Cardiac muscle cell (in vitro differentiated cells and primary cell): ENCODE measurements at places on chromosomes 3 and 15.

- DNase-seq = peak; percentile 92
Observed at GRCh38 chr3:138114988-138115971, at the start of gene DZIP1L. Gene DZIP1L (minus strand): TSS chr3:138115608. CDS start chr3:138103971, 11,637 bp downstream.

DNA sequence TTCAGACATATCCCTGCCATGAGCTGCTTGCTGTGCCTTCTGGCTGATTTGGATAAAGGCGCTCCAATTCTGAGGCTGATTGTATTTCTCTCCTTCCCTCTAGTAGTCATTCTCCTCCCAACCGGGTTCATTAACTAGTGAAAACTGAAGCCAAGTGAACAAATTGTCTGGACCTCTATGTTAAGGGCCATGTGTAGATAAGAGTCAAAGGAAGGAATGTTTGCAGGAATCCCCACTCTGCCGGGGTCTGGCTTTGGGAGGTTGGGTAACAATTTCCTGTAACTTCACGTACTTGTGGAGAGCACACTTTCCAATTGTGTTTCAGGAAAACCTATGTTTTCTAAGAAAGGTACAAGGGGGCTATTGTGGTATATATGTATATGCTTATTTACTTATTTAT is 38.2 kb upstream of the SUCLG2 start:
- peak; percentile 63 for DNase-seq

DNA sequence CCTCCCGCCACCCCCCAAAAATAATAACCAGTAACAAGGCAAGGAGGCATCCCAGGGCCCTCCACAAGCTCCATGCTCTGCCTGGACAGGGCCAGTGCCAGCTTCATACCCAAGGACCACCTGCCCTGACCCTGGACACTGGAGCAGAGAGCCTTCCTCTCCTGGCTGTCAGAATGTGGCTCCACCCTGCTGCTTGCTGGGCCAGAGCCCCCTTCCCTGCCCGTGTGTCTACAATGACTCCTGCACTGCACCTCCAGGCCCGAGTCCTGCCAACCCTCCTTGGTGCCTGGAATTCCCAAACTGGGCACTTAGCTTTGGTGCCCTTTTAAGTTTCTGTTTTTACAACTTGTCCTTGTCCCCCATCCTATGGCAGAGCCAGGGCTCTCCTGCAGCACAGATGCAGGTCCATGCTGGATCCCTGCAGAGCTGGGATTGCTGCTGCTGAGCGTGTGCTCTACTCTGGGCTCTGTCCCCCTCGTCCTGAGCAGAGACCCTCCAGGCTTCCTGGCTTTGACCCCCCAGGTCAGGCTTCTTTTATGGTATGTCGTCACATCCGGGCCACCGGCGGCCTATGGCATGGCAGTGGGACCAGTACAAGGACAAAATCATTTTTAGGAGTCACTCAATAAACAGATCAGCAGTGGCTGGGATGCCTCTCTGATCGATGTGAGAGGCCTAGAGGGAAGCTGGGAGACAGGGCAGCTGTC is 11.4 kb upstream of the SNRPA1 start:
- no peak for DNase-seq

- no peak for DNase-seq
Observed at GRCh38 chr3:130990282-130990681, 36.3 kb downstream of the ASTE1 start.

DNA sequence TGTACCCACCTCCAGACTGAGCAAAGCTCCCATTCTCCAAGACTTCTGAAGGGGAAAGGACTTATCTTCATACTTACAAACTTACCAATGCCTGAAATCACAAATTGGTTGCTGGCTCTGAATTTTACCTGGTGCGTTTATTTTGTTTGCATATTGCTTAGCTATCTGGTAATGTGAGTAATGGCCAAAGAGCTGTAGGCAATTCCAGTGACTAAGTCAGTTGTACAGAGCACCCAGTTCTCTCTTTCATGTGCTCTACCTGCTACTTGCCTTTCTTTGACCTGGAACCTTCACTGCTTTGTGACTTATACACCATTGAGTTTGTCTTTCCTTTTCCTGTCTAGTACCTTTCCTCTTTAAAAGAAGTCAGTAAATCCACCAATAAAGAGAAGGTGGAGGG is 755.9 kb upstream of the LMCD1 start:
- DNase-seq = no peak

- DNase-seq = no peak
Observed at GRCh38 chr3:13659221-13659969, 110.5 kb downstream of the FBLN2 start.

GRCh38 chr3:106204160-106204868 is 335.5 kb upstream of the CBLB start:
- DNase-seq = no peak

DNA sequence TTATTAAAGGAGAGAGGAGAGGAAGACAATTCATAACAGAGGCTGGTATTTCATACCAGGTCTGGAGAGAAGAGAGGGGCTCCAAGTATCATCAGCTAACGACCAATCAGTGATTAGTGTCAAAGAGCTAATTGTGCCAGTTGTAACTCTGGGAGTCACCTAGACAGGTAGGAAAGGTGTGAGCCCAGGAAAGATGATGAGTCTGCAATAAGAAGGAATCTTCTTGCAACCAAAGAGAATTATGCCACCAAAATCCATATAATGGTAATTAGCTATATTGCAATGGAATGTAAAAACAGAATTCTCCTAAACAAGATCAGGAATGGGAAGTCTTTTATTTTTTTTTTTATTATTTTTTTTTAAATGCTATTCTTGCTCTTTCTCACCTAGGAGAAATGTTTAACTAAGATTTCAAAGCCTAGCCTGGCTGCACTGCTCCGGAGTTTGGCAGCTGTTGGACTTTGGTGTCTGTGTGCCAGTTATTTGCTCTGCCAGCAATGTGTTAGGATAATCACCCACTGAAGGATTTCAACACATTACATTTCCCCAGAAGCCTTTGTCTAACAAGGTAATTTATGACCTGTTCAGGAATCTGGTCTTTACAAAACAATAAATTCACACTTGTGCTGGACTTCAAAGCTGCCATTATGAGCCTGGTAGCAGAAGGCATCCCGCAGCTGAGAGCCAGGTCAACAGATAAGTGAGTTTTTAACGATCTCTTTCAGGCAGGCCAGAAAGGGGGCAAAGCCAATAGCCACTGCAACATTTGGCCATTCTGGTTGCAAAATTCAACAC is 89.4 kb downstream of the FOXB1 start:
- no peak for DNase-seq

- DNase-seq = no peak
Observed at GRCh38 chr3:105375750-105376511, 9.2 kb downstream of the ALCAM start.

DNA sequence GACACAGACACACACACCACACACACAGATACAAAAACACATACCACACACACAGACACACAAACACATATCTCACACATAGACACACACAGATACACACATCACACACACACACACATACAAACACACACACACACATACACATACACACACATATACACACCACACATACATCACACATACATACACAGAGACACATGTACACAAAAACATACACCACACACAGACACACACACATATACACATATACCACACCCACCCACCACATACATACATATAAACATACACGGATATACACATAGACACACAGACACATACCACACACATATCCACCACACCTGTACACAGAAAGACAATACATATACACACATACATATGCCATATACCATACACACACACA is 66.7 kb downstream of the RASGRF1 start:
- no peak for DNase-seq

DNA sequence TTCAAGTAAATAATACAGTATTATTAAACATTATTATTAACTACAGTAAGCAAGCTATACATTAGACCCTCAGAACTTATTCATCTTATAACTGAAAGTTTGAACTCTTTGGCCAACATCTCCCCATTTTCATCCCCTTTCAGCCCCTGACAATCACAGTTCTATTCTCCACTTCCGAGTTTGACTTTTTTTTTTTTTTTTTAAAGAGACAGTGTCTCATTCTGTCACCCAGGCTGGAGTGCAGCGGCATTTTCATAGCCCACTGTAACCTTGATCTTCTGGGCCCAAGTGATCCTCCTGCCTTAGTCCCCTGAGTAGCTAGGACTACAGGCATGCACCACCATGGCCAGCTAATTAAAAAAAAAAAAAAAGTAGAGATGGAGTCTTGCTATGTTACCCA is 41.3 kb upstream of the LRIG1 start:
- DNase-seq = no peak

DNA sequence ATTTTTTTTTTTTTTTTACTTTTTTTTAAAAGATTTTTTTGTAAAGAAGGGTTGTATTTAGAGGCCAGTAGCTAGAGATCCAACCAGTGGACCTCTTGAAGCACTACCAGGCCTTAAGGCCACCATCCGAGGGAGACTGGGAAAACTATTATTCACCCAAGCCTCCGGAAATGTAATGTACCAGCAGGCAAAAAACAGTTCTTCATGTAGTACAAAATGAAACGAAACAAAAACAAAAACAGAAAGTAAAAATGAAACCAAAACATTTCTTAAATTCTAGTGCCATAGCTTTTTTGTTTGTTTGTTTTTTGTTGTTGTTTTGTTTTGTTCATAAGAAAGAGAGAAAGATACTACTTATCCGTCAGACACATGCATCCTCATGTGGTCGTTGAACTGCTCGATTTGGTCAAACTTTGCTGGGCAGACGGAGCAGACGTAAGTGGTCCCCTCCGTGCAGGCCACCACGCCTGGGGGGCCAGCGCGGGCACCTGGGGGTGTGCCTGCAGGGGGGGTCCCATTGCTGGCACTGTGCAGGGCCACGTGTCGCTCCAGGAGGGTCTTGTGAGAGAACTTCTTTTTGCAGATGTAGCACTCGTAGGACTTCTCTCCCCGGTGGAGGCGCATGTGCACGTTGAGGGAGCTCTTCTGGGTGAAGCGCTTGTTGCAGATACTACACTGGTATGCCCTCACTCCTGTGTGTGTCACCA is 45.0 kb downstream of the TIGIT start:
- DNase-seq = no peak

- DNase-seq = no peak
Observed at GRCh38 chr3:49711489-49711888, 8.0 kb downstream of the AMIGO3 start.

GRCh38 chr15:91924837-91925495 is 71.5 kb downstream of the SLCO3A1 start:
- no peak for DNase-seq

- DNase-seq = no peak
Observed at GRCh38 chr3:30457726-30458125, 148.7 kb upstream of the TGFBR2 start.

GRCh38 chr15:75727851-75728715 is 15.4 kb upstream of the CSPG4 start:
- DNase-seq = peak; percentile 52

- peak; percentile 47 for DNase-seq
Observed at GRCh38 chr3:107524326-107524840, 1.6 kb downstream of the BBX start.

GRCh38 chr3:25432176-25432720 is 4.2 kb downstream of the RARB start:
- no peak for DNase-seq

GRCh38 chr3:101521211-101521701 is 8.2 kb upstream of the SENP7 start:
- DNase-seq = no peak

DNA sequence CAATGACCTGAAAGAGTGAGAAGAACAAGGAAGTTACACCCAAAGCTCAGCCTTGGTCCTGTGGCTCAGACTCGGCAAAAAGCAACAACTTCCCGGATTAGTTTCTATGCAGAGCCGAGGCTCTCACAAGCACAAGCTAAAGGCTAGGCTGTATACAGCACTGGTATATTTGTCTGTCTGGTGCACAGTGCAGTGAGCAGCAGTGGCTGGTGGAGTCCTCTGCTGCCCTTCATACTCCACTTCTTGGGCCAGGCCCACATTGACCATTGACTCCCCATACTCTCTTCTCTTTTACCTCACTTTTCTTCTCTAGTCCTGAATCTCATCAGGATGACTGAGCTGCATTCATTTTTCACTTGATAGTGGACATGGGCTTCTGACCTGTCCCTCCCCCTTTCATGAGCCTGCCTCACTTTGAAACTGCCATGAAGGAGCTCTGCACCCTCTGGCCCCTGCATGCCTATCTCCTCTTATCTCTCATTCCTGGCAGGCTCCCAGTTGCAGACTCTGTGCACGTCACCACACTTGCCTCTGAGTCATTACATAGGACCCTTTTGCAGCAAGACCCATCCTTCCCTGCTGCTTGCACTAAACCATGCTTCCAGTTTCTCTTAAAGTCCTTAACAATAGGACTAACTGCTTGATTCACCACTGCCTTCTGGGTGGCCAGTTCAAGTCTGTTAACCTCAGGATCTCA is 379.3 kb downstream of the NTRK3 start:
- DNase-seq = peak; percentile 85

DNA sequence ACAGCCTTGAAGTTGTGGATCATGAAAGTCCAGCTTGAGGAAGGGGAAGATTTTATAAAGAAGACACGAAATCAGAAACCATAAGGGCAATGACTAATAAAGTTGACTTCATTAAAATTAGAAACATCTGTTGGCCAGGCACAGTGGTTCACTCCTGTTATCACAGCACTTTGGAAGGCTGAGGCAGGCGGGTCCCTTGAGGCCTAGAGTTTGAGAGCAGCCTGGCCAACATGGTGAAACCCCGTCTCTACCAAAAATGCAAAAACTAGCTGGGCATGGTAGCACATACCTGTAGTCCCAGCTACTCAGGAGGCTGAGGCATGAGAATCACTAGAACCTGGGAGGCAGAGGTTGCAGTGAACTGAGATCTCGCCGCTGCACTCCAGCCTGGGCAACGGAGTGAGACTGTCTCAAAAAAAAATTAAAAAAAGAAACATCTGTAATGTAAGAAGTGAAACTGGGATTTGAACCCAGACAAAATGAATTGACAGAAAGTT is 7.9 kb upstream of the UBXN7 start:
- peak; percentile 77 for DNase-seq

DNA sequence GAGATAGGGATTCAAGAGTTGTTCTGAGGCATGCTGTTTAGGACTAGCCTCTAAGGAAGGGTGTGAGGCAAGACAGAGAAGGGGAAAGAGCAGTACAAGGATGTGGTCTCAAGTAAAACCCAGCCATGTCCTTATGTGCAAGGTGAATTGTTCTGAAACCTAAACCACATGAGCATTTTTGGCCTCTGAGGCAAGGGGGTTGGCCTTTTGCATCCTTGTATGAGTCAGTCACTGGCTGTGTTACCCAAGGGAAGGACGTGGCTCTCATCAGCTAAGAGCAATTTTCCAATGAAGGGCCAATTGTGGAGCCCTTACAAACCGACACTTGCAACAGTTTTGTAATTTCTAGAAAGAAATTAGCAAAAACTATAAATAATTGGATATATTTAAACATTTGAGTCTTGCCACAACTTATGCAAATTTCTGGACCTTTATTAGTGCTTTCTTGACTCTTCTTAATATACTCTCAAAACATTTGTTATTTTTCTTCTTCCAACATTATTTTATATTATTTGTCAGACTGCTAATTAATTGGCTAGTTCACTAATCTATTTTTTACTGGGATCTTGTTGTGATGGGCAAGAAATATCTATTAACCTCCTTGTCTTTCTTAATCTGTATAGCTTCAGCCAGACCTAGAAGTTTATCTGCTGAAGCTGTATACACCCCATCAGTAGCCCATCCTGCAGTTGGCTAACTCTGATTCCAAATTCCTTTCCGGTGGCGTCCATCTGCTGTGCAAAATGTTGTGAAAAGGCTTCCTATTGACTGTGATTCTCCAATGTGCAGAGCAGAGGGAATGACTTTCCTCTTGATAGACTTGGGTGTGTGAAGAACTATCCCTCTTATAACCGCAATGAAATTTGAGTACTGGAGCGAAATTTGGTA is 97.7 kb upstream of the P2RY1 start:
- peak; percentile 94 for DNase-seq

GRCh38 chr3:150393745-150394144 is 14.4 kb upstream of the TSC22D2 start:
- no peak for DNase-seq
